CD4-positive, alpha-beta T cell treated with Interleukin-21 for 1 hour (primary cell): ENCODE measurements at places on chromosomes 4 and X.
A peak's percentile ranks its signal among the peaks of the same experiment; 100 is the strongest.

DNA sequence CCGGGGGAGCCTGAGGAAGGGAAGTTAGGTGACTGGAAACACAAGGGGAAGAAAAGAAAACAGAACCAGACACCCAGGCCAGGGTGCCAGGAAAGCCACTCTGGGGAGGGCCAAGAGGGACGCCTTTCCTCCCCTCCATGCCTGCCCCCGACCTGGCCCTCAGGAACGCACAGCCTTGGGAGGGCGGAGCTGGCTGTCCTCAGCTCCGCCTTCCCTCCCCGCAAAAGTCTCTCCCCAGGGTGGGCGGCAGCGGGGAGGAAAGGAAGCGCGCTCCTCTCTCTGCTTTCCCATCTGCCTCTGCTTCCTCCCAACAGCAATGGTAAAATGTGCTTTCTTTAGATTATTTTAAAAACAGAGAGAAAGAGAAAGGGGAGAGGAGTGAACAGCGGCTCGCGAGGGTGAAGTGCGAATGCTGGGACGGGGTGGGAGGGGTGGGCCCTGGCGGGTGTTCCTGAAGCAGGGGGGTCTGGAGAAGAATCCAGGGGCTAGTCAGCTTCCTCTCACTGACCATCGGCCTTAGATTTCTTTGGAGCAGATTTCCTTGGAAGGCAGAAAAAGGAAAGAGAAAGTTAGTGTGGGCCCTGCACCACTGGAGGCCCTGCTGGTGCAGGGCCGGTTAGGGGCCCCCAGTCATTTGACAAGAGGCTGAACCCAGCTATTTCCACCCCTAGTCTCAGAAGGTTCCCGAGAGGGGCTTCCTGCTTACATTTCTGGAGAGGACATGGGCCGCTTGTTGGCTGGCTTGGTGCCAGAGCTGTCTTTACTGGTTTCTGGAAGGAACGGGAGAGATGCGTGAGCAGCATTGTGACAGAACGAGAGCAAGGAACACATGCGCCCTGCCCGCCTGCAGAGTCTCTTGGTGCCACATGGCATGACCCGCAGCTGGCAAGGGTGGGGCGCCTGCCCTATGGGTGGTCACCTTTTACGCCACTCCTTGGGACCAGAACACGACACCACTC is 4.7 kb upstream of the RENBP start:
- no peak for DNase-seq

DNA sequence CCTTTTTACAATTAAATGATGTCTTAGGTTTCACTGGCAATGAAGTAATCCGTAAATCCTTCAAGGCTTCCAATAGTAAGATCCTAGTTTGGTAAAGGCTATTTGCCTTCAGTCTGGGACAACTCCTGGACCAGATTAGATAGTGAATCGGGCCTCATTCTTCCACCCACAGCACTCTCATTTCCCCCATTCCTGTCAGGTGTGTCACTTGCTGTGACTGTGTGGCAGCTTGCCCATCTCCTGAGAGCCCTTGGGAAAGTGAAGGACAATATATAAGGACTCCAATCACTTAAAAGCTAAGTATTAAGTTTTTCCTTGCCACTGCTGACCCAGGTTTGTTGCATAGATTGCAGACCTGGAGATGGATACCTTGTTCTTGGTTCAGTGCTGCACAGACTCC is 3.3 kb upstream of the GASK1B start:
- no peak for DNase-seq

GRCh38 chr4:6959261-6959660 is 49.6 kb downstream of the TBC1D14 start:
- no peak for DNase-seq

- DNase-seq: no peak
Observed at GRCh38 chrX:50905334-50905733, 5.2 kb upstream of the BMP15 start.

GRCh38 chr4:82741188-82741587 is 57.4 kb downstream of the SCD5 start:
- no peak for DNase-seq

- DNase-seq: no peak
Observed at GRCh38 chr4:153366486-153366885, 22.0 kb downstream of the MND1 start.

DNA sequence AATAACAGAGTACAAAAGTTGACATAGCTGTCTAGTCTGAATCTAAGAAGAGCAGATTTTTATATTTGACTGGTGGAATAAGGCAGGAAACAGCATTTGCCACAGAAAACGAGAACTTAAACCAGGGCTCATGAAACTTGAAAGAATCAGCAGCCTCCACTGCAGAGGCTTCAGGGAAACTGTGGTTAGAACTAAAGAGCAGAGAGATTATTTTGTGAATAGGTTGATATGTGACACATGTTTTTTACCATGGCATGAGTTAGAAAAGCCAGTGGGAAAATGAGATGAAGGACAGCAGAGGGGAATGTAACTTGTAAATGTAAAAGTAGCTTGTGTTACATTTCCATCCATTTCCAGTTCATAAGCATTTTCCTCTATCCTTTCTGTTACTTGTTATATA is 63.7 kb upstream of the CAMK2D start:
- DNase-seq: peak; percentile 25

GRCh38 chr4:183797011-183797444 is 108.1 kb upstream of the STOX2 start:
- no peak for DNase-seq

DNA sequence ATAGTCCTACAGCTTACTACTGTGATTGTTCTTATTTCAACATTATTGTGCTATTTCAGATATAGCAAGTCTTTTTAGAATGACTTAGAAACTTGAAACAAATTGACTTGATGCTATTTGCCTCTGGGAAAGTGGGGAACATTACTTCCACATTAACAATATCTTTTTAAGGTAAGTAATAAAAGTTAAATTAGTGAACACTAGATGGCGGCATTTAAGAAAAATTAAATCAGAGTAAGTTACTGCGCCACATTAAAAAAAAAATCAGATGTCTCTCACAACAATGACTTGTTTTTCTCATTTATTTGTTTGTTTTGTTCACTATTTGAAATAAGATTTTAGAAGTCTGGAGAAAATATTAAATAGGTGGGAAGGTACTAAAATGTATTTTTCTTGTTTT is 1026.9 kb upstream of the SLIT2 start:
- DNase-seq: no peak

- no peak for DNase-seq
Observed at GRCh38 chr4:173159791-173160190, 8.8 kb upstream of the GALNT7 start.

DNA sequence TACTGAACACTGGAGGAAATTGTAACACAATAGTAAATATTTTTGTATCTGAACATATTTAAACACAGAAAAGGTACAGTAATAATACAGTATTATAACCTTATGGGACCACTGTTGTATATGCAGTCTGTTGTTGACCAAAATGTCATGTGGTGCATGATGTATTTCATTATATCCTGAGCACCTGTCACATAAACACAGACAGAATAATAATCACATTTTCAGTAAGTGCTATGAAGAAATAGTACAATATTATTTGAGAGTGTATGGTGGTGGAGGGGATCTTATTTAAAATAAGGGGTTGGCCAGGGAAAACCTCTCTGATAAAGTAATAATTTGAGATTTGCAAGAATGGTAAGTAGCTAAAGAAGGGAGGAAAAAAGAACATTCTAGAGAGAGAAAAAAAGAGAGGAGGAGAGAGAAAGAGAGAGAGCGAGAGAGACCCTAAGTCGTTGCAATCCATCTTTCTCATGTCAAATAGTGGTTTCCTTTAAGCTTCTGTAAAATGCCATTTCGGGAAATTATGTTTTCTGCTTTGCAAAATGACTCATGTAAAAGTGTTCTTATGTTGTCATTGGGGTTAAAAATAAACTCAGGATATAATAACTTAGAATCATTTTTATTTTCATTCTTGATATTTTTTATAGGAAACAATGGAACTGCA is 19.3 kb upstream of the CLNK start:
- no peak for DNase-seq

DNA sequence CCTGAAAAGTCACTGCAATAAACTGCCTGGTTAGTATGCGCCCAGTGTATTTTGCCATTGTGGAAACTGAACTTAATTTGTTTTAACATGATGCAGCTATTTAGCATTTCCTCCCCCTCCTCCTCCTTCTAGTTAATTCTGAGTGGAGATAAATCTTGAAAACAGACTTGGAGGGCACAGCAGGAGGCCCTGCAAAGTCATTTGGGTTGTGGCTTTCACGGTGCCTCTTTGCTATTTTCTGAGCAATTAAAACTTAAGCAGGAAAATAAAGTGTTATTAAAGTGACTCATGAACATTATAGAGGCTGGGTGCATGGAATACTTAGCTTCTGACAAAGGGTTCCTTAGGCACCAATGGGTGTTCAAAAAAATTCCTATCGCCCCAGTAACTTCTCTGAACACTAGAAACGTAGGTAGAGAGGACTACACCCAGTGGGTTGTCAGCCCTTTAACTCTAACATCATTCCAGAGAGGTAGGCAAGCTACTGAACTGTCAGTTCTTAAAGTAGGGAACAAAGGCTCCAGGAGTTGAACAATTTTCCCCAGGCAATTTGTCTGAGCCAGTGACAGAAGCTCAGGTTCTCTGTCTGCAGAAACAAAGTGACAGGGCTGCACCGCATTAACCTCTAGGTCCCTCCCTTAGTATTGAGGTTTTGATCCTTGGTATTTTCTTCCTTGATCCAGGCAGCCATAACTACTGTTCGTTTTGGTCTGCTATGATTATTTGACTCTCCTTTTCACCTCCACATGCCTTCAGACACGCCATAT is 158.3 kb upstream of the KIT start:
- DNase-seq: no peak

GRCh38 chrX:142084611-142085010 is 120.5 kb downstream of the MAGEC2 start:
- no peak for DNase-seq

GRCh38 chr4:8203817-8204216 is 4.7 kb downstream of the SH3TC1 start:
- DNase-seq: no peak

DNA sequence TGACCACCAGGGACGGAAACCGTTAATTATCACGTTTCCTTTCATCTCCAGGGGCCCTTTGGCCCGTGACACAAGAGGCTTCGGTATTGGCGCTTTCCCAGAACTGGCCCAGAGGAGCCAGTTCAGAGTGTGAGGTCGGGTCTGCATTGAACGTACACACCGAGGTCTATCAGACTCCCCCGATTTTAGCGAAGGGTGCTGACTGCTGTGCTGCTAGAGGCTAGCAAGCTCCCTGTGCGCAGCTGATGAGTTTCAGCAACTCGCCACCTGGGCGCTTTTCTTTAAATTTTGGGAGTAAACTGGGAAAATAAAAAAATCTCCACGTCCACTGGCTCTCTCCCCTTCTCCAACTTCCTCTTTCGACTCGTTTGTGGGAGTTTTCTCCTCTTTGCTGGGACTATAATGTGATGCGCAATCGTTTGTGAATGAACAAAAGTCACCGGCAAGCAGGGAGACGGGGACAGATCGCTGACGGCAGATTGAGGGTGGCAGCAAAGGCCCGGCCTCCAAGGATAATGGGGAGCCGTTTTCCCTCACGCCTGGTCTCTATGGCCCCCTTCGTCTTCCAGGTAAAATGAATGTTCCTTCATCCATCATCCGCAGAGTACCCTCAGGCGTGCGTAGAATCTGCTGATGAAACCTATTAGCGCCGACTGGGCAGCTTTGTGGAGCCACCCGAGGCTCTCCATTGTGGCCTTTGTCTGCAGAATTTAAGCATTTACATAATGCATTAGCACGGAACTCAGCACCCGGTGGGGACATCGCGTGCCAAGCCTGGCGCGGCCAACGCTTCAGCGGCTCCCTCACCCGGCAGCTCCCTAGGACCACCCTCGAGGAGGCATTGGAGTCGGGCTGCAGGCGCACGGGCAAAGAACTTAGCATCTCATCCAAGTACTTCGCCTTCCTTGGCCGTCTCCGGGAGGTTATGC is 1.6 kb upstream of the LRAT start:
- no peak for DNase-seq

- no peak for DNase-seq
Observed at GRCh38 chr4:8675383-8675782, 82.8 kb downstream of the CPZ start.

GRCh38 chr4:151248519-151248918 is 28.4 kb upstream of the PRSS48 start:
- DNase-seq: no peak

- no peak for DNase-seq
Observed at GRCh38 chr4:5774416-5775036, 63.5 kb downstream of the EVC start.

DNA sequence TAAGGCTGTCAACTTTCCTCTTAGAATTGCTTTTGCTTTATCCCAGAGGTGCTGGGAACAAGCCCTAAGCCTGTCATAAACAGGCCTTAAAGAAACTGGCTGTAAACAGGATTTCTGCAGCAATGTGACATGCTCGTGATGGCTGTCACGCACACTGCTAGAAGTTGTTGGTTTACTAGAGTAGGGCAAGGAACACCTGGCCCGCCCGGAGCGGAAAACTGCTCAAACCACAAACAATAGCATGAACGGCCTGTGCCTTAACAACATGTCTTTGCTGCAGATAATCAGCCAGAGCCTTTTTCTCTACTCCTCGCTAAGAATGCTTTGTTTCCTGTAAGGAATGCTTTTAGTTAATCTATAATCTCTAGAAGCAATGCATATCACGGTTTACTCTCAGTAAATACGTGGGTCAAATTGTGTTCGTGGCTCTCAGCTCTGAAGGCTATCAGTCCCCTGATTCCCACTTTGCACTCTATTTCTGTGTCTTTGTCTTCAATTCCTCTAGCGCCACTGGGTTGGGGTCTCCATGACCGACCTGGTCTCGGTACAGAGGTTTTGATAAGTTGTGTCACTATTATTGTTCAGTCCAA is 318.3 kb downstream of the GLUD2 start:
- no peak for DNase-seq

DNA sequence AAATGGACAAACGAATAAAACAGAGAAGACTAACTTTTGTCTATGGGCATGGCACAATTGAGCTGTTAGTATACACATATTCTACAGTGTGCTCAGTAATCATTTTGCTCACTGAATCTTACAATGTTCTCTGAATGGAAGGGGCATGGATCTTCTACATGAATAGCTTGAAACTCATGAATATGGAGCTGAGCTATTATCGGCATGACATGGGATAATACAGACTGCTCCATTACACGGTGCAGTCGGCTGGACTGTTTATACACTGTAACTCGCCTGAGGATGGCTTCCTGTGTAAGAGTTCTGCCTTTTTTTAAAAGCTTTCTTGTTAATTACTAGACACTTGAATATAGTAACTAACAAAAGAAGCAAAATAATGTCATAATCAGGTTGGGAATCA is 368.5 kb upstream of the MAD2L1 start:
- DNase-seq: no peak

DNA sequence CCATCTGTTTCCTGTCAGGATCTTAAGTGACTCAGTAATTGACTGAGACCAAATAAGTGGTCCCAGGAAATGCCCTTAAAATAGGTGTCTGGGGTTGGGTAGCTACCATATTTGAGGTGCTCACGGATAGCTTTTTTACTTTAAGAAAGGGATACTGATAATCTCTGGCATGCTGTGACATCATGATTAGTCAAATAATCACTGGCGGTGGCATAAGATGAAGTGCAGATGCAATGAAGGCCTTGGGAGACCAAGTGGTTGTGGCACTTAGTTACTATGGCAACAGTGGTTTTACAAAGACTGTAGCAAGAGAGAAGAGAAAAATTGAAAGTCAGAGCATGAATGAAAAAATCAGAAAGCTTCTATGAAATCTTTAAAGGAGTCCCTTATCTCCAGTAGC is 114.5 kb upstream of the SLIT2 start:
- DNase-seq: no peak

GRCh38 chr4:65139998-65140397 is 530.3 kb downstream of the EPHA5 start:
- no peak for DNase-seq
